ENCODE measurements at places on chromosomes 13 and 19. TPM values are rescaled to one million over a fixed set of nuclear protein-coding genes. Genes with fewer than 3 reads are reported as not detected.

DNA sequence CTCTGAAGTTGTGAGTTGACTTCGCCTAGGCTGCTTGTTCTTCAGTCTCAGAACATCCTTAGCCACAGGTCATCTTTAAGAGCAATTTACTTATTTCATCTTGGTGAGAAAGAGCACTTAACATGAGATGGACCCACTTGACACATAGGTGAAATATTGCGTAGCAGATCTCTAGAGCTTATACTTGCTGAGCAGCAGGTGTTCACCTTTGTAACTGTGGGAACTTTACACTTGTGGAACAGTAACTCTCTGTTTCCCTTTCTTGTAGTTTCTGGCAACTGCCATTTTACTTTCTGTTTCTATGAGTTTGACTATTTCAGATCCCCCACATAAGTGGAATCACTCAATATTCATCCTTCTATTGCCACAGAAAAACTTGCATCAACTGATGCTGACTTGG lies 95.7 kb downstream of the SLC10A2 start:
- DNase-seq, result no peak

DNA sequence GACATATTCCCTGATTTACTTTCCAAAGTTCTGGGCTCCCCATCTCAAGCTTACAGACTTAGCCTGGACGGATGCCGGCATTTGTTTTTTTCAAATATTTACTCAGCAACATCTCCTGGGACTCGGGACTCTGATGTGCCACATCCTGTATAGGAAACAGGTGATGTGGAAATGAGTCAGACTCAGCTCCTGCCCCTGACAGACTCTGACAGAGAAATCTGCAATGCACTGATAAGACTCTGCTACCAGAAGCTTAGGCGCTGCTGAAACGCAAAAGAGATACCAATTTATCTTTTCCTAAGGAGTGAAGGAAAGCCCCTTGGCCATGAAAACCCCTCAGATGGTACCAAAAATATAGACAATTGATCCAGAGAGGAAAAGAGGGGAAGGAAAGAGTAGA lies 16.2 kb downstream of the LAIR2 start:
- DNase-seq, result peak; percentile 50

DNA sequence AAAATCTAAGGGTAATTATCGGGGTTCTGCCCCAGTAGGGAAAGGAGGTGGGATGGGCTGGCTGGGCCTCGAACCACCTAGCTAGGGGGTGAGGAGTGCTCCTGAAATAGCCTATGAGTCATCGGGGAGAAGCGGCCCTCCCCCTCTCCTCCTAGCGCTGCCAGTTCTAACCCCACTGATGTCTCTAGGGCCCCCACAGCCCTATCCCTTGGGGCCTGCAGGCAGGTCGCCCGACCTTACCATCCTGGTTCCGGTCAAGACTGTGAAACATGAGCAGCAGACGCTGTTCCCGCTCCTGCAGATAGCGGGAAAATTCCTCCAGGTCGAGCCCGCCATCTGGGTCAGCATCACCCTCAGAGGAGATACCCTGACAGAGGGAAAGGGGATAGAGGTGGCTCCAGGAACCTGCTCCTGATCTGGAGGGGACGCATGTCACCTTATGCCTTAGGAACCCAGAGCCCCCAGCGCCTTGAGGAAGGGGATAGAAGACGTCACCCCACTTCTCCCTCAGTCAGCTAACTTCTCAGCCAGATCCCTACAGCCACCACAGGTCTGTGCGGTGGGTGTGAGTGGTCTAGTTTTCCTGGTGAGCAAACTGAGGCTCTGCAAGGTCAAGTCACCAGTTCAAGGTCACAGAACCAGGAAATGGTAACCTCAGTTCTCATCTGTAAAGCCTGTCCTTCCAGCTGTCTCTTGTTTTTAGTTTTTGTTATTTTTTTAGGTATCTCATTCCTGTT lies 1.5 kb downstream of the SLC25A23 start:
- DNase-seq, result no peak

DNA sequence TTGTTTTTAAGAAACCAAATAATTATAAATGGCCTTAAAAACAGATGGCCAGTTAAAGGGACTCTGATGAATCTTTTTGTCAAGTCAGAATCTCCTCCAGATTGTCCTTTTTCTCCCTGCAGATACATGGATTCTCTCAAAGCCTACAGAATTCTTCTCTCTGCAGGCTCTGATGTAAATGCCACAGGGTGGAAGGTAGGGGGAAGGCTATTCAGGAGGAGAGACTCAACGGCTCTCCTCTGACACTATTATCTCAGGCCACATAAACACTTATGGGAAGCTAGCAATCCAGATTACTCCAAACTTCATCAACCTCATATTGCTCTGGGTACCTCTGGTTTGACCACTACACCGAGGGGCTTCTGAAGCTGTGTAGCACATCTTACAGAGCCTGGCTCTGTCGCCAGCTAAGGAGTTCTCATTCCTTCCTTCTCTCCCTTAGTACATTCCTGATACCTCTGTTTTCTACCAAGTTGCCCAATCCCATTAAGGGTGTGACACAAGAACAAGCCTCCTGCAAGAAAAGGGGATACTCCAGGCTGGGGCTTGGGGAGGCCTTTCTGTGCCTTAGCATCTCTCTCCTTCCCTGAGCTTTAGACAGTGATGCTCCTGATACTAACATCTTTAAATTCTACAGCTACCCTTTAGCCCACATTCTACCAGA lies 14.9 kb downstream of the LCP1 start:
- DNase-seq, result no peak

- DNase-seq, result no peak
These were observed 2.1 kb downstream of the DNAJB1 start for GRCh38 chr19:14516048-14516534.

- no peak for DNase-seq
These were observed 719.4 kb downstream of the DIAPH3 start for GRCh38 chr13:59444210-59444857.

- DNase-seq, result no peak
These were observed 28.4 kb upstream of the GPR183 start for GRCh38 chr13:99335603-99336002.

DNA sequence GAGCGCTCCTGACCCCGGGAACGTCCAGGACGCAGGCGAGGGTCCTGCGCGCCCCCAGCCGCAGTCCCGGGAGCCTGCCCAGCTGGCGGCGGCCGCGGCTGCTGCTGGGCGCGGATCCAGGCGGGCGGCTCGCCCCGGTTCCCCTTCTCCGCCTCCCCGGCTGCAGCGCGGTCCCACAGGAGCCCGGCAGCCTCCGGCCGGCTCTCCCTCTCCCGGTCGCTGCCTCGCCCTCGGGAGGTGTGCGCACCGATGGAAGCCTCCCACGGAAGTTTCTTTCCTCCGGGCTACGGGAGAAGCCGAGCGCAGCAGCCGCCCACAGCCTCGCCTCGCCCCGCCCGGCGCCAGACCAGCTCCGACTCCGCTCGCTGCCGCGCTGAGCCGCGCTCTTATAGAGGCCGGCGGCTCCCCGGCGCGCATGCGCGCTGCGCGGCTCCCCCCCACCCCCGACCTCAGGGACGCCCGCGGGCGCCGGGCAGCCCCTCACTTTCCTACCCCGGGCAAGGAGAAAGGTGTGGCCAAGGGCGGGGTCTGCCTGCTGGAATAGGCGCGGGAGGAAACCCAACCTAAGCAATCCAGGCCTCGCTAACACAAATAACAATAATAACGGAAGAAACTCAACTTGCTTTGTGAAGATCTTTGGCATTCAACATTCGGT lies at the start of gene SHISA2:
Gene SHISA2 (minus strand): TSS at position 360 of the 655 bp plus-strand sequence. CDS start 1,041 bp downstream, outside the sequence.
- peak; percentile 20 for DNase-seq

GRCh38 chr19:35040826-35041547 lies 534 bp upstream of the HPN start:
- no peak for DNase-seq

GRCh38 chr19:44627631-44628030 lies 14.3 kb downstream of the IGSF23 start:
- no peak for DNase-seq

DNA sequence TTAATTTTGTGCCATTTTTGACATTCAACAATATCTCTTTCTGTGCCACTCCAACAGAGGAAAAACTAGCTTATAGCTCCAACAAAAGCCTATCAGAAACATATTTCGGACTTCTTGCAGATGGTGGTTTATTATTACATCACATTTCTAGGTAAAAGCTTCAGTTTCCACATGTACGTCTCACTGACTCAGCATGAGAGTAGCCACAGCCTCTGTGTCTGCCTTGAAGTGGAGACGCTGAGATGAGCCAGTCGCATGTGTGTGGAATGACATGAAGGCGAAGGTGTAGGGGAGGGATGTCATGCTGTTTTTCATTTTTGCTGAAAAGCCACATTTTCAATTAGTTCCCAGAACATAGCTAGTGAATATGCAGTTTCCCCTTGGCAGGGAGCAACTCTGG lies 598.6 kb downstream of the EFNB2 start:
- DNase-seq, result no peak

GRCh38 chr13:83634601-83635000 lies 247.7 kb downstream of the SLITRK1 start:
- no peak for DNase-seq

SHD gene
- not detected for total RNA-seq

ZNF208 gene
- total RNA-seq, result 0.79 TPM

CBLC gene
- total RNA-seq, result 65.0 TPM

LNX2 gene
- total RNA-seq, result 29.2 TPM

CYP2A7 gene
- not detected for total RNA-seq

DOCK9 gene
- 62.1 TPM for total RNA-seq

PCDH17 gene
- total RNA-seq, result under 0.01 TPM

HIPK4 gene
- total RNA-seq, result not detected

LHB gene
- total RNA-seq, result not detected

All from bronchial epithelial cell (primary cell).